ENCODE measurements at places on chromosomes 7 and 10. TPM values are rescaled to one million over a fixed set of nuclear protein-coding genes. Genes with fewer than 3 reads are reported as not detected.

DNA sequence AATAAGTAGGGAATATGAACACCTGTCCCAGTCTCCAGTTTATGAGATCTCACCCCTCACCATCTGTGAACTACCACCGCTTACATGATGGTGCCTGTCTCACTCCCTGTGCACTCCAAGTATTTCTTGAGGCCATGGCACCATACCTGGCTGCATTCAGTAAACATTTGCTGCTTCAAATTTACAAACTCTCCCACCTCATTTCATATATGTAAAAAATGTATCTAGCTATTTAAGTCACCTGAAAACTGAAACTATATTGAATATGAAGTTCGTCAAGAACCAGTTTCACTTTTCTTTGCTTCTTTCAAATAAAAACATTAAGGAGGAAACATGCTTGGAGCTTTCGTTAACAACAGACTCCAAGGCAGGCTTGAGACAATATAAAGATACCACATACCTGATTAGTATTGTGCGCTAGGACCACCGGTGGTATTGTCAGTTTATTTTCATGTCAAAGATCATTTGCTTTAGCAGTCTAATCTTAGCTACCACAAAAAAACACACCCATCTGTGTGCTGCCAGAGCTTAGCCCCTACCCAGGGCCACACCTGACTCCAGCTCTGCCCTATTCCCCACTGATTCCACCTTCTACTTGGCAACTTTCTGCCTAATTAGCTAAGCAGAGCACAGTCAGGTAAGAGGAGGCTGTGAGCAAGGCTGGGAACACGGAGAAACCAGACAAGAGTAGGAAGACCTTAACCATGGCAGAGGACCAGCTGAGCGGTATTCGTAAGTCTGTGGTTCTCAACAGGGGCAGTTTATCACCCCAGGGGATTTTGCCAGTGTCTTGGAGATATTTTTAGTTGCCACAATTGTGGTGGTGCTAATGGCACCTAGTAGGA, 92.0 kb downstream of the ZFAND4 start:
- DNase-seq, result no peak

DNA sequence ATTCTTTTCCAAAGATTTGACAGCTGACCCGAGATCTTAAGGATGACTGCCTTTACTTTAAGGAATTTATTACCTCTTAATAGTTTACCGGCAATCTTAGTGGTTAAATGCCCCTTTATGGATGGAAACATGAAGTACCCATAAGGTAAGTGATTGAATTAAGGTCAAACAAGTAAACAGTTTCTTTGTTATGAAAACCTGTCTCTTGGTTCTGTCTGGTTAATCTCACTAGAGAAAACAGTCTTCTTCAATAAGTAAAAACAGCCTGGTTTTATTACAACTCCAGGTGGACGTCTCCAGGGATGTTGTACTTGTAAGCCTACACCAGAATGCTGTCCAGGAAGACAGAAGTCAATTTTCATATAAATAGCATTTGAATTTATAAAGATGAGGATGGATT, 161.8 kb upstream of the MTPN start:
- DNase-seq, result no peak

- DNase-seq, result no peak
Observed at GRCh38 chr10:74924251-74924963, 98.0 kb downstream of the KAT6B start.

GRCh38 chr10:129024046-129024445, 443.0 kb upstream of the MGMT start:
- no peak for DNase-seq

GRCh38 chr7:109125001-109125400, 555.3 kb downstream of the DNAJB9 start:
- no peak for DNase-seq

TAS2R41 gene
- total RNA-seq, result not detected

Measured in sigmoid colon (tissue), 7 donors.